ENCODE measurements at places on chromosomes 4 and X. TPM values are rescaled to one million over a fixed set of nuclear protein-coding genes. Genes with fewer than 3 reads are reported as not detected.

DNA sequence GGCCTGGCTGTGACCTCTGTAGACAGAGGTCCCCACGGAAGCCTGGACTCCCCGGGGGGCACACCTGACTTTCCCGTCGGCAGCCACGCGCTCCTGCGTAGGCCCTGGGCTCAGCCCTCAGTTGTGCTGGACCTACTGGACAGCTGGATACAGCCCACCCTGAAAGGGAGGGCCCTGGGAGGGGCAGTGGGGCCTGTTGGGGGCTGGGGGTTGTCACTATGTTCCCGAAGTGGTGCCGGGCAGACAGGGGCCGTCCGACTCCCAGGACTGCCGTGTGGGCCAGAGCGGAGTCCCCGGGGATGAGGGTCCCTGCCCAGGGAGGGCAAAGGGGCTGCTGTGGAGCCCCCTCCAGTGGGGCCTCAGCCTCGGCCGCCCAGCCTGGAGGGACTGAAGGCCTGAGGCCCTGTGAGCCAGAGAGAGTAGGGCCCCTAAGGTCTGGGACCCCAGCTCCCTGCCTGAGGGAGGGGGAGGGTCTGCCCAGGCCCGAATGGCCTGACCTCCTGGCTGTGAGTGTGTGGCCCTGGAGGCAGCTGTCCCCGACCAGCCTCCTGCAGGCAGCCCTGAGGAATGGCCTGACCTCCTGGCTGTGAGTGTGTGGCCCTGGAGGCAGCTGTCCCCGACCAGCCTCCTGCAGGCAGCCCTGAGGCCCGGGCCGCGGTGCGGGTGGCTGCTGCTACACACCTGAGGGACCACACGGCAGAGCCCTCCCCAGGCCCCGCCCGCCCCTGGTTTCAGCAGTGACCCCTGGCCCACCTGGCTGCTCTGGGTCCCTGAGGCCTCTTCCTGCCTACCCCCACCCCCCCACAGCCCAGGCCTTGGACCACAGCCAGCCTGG lies 25.8 kb downstream of the FGFRL1 start:
- no peaks in the 10 kb centered on the region for H3K4me1 ChIP-seq
- no peaks in the 10 kb centered on the region for H3K36me3 ChIP-seq
- no peak for DNase-seq
- no peak overlapping the region for H3K27ac ChIP-seq

GRCh38 chr4:176902710-176903323 lies 110.1 kb upstream of the VEGFC start:
- H3K4me3 ChIP-seq, result no peak overlapping the region
- H3K27ac ChIP-seq, result no peak overlapping the region
- no peaks in the 10 kb centered on the region for H3K36me3 ChIP-seq
- DNase-seq, result no peak

- no peak for DNase-seq
- no peak overlapping the region for H3K4me3 ChIP-seq
- H3K36me3 ChIP-seq, result no peaks in the 10 kb centered on the region
- H3K4me1 ChIP-seq, result no peaks in the 10 kb centered on the region
- H3K27ac ChIP-seq, result no peak overlapping the region
Measured at GRCh38 chr4:41134581-41134980, 79.8 kb downstream of the APBB2 start.

DNA sequence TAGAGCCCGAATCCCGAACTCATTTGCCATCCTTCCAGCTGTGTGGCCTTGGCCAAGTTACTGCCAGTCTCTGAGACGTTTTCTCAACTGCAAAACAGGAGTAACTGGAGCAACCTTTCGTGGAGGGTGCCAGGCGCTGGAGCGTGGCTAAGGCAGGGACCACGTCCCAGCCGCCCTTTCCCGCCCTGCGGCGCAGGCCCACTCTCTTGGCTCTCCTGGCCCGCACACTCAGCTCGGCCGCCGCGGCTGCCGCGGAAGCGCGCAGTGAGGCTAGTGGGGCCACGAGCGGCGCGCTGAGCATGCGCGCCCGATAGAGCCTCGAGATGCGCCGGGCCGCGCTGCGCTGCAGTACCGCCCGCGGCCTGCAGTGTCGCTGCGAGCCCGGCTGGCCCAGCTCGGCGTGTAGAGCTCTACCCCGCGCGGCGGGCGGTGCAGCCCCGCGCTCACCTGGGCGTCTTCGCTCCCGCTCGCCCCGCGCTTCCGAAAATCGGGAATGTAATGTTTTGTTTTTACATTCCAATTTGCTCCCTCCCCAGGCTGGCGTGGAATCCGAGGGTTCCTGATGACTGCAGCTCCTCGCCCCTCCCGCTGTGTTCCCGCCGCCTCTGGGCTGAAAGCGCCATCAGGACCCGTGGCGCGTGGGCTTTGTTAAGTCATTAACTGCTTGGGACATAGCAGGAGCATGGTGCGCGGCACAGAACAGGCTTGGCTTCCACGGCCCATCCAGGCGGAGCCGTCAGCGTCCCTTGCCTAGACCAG lies 4.0 kb upstream of the ZNF518B start:
- H3K4me3 ChIP-seq, result no peak overlapping the region
- DNase-seq, result peak; percentile 83
- H3K27ac ChIP-seq, result no peak overlapping the region
- H3K36me3 ChIP-seq, result no peaks in the 10 kb centered on the region
- peaks cover 5% of the 10 kb centered on the region for H3K27me3 ChIP-seq
- H3K4me1 ChIP-seq, result peaks cover 25% of the 10 kb centered on the region

DNA sequence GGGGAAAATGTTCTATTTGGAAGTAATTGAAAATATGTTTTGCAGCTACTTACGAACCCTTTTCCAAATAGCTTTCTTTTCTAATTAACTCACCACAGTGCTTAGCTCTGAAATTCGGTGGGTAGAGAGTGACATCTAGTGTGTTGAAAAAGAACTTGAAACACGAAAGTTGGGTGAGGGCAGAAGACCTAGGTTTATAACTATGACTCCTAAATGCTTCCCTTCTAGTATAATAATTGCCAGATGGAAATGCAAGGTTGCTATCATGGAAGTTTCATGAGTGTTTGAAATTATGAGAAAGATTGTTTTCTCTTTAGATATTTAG lies 77.3 kb upstream of the NOCT start:
- H3K4me1 ChIP-seq, result no peaks in the 10 kb centered on the region
- no peak for DNase-seq
- H3K27me3 ChIP-seq, result no peaks in the 10 kb centered on the region
- H3K4me3 ChIP-seq, result no peak overlapping the region

DNA sequence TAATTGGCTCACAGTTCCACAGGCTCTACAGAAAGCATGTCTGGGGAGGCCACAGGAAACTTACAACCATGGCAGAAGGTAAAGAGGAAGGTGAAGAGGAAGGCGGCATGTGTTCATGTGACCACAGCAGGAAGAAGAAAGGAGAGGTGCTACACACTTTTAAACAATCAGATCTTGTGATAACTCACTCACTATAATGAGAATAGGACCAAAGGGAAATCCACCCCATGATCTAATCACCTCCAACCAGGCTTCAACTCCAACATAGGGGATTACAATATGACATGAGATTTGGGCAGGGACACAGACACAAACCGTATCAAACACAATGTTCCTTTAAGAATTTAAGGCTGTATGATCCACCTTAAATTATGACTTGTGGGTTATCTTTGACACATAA lies 10.5 kb upstream of the PGM2 start:
- no peaks in the 10 kb centered on the region for H3K27me3 ChIP-seq
- no peak overlapping the region for H3K27ac ChIP-seq
- H3K4me1 ChIP-seq, result peaks cover 25% of the 10 kb centered on the region
- peak; percentile 51 for DNase-seq
- no peaks in the 10 kb centered on the region for H3K36me3 ChIP-seq

DNA sequence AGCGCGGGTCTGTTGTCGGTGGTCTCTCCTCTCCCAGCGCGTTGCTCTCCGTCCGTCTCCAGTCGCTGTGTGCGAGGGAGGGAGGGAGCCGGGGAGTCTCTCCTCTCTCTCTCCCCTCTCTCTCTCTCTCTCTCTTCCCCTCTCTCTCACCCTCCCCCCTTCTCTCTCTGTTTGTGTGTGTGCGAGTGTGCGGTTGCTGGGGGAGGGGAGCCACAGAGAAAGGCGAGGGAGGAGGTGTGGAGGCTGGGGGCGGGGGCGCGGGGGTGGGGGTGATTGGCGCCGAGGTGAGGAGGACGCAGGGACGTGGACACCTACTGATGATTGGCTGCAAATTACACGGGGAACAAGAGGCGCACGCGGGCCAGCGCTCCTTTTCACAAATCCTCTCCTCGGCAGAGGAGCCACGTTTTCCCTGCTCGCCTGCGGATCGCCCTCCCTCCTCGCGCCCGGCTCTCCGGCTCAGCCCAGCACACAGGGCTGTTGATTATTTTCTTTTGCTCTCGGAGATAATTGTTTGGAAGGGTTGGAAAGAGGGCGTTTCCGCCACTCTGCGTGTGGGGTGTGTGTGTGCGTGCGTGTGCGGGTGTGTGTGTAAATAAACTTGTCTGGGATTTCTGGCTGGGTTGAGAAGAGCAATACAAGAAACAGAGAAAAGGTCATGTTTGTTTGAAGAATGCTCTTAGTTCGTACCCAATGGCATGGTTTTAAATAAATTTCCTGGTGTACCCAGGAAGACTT lies at the start of gene CXXC4:
Gene CXXC4, minus strand, starts transcription at position 73 of the 738 bp plus-strand sequence. CDS start 3,092 bp downstream, outside the sequence.
- peak; percentile 28 for DNase-seq
- no peaks in the 10 kb centered on the region for H3K36me3 ChIP-seq
- peaks cover 3% of the 10 kb centered on the region for H3K27me3 ChIP-seq
- H3K27ac ChIP-seq, result no peak within 1 kb of the TSS
- H3K4me1 ChIP-seq, result peaks cover 24% of the 10 kb centered on the region

GRCh38 chrX:129831091-129831885 lies 12.4 kb downstream of the ZDHHC9 start:
- H3K36me3 ChIP-seq, result no peaks in the 10 kb centered on the region
- H3K27me3 ChIP-seq, result no peaks in the 10 kb centered on the region
- no peak for DNase-seq
- peaks cover 4% of the 10 kb centered on the region for H3K4me1 ChIP-seq

GRCh38 chr4:82780752-82781231 lies 17.8 kb downstream of the SCD5 start:
- H3K27ac ChIP-seq, result no peak overlapping the region
- no peak overlapping the region for H3K4me3 ChIP-seq
- no peaks in the 10 kb centered on the region for H3K4me1 ChIP-seq
- H3K36me3 ChIP-seq, result no peaks in the 10 kb centered on the region

DNA sequence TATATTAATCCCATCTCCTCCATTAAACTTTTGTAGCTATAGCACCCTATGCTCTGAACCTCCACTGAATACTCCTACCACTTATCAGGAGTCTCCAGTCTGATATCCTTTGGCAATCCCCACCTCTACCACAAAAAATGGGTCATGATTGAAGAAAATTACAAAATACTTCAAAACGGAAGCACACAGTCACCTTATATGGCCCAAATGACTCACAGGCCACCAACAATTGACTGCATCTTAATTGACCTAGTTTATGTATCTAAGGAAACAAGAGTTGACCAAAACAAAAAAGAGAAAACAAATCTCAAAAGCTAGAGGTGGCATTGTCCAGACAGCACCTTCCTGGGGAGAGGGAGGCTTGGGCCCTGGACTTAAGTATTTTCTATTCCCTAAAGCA lies 120.0 kb upstream of the DIAPH2 start:
- H3K4me3 ChIP-seq, result no peak overlapping the region
- H3K36me3 ChIP-seq, result no peaks in the 10 kb centered on the region
- H3K4me1 ChIP-seq, result no peaks in the 10 kb centered on the region
- H3K27ac ChIP-seq, result no peak overlapping the region
- no peak for DNase-seq

DNA sequence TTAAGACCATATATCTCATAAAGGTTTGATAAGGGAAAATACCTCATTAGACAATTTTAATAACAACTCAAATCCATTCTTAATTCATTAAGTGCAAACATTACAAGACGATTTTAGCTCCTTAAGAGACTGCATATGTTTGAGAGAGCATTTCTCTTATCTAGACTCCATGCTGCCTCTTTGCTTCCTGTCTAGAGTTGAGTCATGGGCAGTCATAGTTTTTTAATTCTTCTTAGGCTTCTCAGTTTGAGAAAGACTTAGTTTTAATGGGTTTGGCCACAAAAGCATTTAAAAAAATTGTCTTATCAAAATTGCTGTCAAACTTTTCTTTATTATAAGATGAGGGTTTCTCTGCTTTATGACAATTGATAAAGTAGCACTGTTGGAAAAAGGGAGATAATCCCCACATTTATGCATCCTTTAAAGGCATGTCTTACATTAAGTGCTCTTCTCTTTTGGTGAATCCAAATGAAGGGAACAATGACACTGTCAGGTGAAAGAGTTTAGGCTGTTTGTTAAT lies 713.4 kb downstream of the PCDH18 start:
- H3K4me1 ChIP-seq, result no peaks in the 10 kb centered on the region
- H3K4me3 ChIP-seq, result no peak overlapping the region
- no peak overlapping the region for H3K27ac ChIP-seq

DNA sequence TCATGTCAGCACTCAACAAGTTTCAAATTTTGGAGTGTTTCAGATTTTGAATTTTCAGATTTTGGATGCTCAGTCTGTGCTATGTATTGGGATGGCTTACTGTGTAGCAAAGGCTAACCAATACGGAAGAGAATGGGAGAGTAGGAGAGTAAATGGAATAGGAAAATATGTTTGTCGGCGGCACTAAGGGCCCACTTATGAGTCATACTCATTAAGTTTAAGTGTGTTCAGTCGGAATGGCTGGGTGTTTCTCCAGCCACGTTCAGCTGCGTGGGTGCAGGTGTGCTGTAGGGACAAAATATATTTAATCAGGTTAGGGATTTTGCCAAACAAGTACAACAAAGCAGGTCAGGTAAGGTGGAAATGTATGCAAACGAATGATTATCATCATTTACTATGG lies 13.6 kb downstream of the FTHL17 start:
- no peak overlapping the region for H3K27ac ChIP-seq
- H3K4me1 ChIP-seq, result no peaks in the 10 kb centered on the region
- no peak overlapping the region for H3K4me3 ChIP-seq
- H3K36me3 ChIP-seq, result no peaks in the 10 kb centered on the region
- no peaks in the 10 kb centered on the region for H3K27me3 ChIP-seq

Gene JAKMIP1
- total RNA-seq, result 3.7 TPM

Gene TCEAL9
- total RNA-seq, result 2.0 TPM

Gene ATP8A1
- total RNA-seq, result 25.8 TPM

Gene PAGE5
- total RNA-seq, result 0.70 TPM

Gene SASH3
- total RNA-seq, result 152 TPM

Gene SPANXA1
- total RNA-seq, result not detected

Gene F9
- not detected for total RNA-seq

Gene KIT
- total RNA-seq, result 2.4 TPM

Gene ASB12
- total RNA-seq, result not detected

Gene ESX1
- not detected for total RNA-seq

Data from CD4-positive, alpha-beta memory T cell (primary cell).